ENCODE measurements at places on chromosomes 16 and 17.

GRCh38 chr16:4826980-4827379 lies 20.1 kb downstream of the GLYR1 start:
- DNase-seq: no peak

DNA sequence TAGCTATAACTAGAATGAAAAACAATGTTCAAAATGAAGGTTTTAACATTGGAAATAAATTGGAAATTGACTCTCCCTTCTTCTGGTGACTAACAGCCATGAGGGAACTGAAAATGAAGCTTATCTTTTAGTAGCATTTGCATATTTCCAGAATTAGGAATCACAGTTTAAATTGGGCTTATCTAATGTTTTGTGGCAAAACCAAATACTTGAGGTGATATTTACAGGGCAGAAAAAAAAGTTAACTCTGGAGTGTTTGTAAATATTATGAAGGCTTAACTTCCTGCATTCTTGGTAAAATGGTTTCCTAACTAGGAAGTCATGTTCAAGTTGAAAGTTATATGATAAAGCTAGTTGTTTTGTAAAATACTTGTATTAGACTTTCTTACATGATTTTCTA lies 96.4 kb upstream of the SOX9 start:
- no peak for DNase-seq

DNA sequence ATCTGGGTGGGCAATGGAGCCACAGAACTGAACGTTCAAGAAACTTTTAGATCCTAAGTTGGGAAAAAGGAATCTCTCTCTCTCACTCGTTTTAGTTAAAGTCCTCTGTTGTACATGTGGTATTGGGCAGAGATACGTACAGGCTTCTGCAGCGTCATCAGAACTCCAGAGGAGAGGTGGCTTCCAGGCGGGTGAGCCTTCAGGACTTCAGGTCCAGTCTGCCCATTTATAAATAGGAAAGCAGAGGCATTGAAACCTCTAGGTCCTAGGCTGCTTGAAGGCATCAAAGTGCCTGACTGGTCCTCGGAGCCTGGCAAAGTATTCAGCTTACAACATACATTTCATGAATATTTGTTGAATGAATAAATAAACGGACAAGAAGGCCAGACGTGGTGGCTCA lies 8.1 kb upstream of the TNFRSF13B start:
- no peak for DNase-seq

GRCh38 chr17:66730461-66730923 lies 104.4 kb upstream of the CACNG5 start:
- no peak for DNase-seq

GRCh38 chr16:87856791-87857228 lies 12.5 kb downstream of the SLC7A5 start:
- no peak for DNase-seq

DNA sequence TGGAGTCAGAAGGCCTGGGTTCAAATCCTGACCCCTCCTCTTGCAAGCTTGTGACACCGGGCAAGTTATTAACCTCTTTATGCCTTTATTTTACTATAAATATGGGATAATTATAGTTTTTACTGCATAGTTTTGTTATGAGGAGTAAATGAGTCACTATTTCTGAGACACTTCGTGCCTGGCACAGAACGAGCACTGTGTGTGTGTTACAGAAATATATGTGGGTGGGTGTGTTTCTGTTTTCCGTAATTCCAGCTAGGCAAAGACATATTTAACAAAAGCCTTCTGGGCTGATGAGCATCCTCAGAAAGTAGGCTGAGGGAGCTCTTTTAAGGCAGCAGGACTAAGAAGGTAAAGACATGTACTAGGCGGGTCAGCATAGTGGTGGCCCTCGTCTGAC lies 417.9 kb downstream of the MAF start:
- no peak for DNase-seq

- DNase-seq: no peak
Measured at GRCh38 chr17:693791-694638, 20.6 kb downstream of the VPS53 start.

DNA sequence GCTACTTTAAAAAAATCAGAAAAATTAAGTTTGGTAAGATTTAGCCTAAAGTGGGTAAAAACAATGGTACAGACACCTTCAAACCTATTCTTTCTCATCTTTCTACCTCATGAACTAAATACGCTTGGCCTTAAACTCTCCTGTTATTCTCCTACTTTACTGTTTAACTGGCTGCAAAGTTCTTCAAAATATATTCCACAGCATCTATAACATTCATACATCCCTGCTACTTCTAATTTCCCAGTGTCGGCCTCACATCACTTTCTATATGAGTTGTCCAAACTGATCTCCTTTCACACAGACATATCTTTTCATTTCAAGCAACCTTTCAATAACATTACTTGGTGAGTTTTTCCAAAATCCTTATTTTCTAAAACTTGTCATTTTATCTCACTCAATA lies 64.0 kb downstream of the MED13 start:
- DNase-seq: no peak

GRCh38 chr16:52526116-52526828 lies 20.7 kb downstream of the TOX3 start:
- DNase-seq: no peak

DNA sequence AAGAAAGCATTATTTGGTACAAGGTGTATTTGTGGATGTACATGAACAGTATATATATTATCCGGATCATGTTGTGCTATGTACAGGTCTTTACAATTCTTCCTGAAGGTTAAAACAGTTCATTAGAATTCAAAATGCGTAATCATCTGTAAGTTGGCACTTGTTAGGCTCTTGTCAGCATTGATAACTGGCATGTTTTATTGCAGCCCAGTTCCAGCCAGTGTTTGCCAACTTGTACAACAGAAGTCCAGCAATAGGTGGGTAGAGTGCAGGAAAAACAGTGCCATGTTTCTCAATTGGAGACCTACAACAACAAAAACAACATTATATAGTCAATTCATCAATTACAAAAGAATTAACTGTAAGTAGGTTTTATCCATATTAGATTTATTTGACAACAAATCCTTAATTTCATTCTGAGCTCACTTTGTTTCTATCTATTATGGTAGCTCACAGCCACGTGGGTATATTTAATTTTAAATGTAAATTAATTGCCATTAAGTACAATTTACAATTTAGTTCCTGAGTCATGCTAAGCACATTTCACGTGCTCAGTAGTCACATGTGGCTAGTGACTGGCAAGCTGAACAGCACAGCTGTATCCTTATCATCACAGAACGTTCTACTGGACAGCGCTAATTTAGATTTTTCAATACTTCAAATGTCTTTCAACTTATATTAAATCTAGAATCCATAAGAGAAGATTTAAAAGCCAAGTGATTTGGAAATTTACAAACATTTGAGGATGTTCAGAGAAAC lies 8.6 kb upstream of the ANKFY1 start:
- no peak for DNase-seq
